ENCODE measurements at places on chromosomes 2 and 18. TPM values are rescaled to one million over a fixed set of nuclear protein-coding genes. Genes with fewer than 3 reads are reported as not detected.

Gene CFAP221
- 0.41 TPM for polyA plus RNA-seq

Gene ANKRD30BL
- polyA plus RNA-seq = 0.34 TPM

Gene C1D
- 30.7 TPM for polyA plus RNA-seq

Gene ATP6V1B1
- 1.4 TPM for polyA plus RNA-seq

Gene WDR43
- polyA plus RNA-seq = 15.6 TPM
